ENCODE measurements at places on chromosomes 2 and 18. TPM values are rescaled to one million over a fixed set of nuclear protein-coding genes. Genes with fewer than 3 reads are reported as not detected.
A peak's percentile ranks its signal among the peaks of the same experiment; 100 is the strongest.

GRCh38 chr2:142140434-142140845 is 9.6 kb upstream of the LRP1B start:
- DNase-seq: no peak

DNA sequence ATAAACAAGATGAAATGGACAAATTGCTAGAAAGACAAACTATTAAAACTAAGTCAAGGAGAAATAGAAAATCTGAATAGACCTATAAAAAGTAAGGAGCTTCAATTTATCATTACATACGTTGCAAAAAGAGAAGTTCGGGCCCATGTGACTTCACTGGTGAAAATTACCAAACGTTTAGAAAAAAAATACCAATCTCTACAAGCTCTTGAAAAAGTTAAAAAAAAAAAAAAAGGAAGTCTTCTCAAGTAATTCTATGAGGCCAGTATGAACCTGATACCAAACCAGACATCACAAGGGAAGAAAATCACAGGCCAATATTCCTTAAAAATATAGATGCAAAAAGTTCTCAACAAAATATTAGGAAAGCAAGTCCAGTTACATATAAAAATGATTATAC is 20.2 kb upstream of the ACVR2A start:
- DNase-seq: no peak

DNA sequence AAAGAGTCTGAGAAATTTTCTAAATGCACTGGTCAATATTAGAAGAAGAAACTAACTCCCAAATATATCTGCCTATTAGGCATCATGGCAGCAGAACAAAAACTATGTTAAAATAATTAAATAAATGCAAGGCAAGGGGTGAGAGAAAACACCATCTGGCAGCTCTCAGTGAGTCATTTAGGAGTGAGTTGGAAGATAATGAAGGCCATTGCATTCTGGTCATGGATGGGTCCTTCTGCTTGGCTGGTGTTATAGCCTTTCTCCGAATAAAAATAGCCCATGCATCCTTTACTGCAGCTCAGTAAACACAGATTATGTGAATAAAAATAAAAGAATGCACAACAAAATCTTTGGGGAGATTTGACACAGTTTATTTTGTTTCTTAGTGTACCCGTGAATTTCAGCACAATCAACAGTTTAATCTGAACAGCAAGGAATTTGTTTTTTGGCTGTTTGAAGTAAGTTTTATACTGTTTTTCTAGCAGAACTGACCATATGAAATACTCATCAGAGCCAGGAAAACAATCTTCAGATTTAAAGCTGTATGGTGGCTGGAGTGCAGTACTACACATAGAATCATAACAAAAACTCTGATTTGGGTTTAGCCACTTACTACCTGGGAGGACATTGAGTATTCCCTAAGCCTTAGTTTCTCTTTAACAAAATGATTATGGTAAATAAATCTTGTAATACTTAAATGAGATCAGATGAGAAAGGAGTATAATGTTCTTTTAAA is 225.1 kb upstream of the ITGA4 start:
- no peak for DNase-seq

DNA sequence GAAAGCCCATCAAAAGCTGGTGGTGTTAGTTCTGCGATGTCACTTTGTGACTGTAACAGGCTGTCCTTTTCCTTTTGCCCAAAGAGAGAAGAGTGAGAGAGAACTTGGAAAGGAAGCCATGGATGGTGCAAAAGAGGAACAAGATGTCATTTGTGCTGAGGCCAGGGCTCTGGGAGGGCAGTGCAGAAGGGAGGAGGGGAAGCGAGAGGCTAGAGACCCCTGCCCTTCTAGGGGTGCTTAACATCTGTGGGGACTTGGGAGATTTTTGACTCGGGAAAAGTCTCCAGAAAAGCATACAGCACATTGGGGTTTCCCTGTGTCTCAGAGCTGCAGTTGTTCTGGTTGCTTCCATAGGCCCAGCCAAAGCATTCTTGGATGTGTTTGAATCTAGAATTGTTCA is 49.6 kb downstream of the ZBTB7C start:
- peak; percentile 12 for DNase-seq

Gene CHRNG
- total RNA-seq: not detected

GRCh38 chr18:63247506-63247905 is 72.1 kb downstream of the BCL2 start:
- no peak for DNase-seq

GRCh38 chr2:109279243-109279860 is 150.3 kb downstream of the SH3RF3 start:
- peak; percentile 51 for DNase-seq

Gene ITPRIPL1
- total RNA-seq: 0.83 TPM

Measured in sigmoid colon (tissue), 7 donors.